ENCODE measurements at places on chromosomes 12 and 14.

GRCh38 chr14:64569138-64569631 lies 19.4 kb downstream of the PPP1R36 start:
- no peak for DNase-seq

DNA sequence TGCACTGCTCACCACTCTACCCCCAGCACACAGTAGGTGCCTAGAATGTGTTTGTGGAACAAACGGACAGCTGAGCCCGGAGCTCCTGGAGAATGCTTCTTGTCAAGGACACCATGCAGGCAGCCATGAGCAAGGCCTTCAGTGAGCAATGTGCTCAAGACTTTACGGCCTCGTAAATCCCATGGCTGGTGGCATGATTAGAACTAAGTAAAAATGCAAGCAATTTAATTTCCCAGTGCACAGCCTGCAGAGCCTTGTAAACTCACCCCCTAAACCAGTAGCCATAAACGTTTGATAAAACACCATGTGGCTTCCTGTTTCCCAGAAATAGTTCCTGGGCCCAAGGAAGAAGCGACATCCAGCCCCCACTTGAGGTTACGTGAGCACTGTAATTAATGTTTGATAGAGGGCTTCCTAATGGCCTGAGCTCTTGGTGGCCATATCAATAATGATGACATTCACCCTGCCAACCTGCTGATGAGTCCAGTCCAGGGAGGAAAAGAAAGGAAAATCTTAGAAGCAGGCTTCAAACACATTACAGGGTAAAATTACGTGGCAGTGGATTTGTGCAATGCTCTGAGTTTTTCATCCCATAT lies 36.4 kb upstream of the FICD start:
- DNase-seq = no peak

GRCh38 chr12:48717252-48717695 lies 767 bp upstream of the CCNT1 start:
- DNase-seq = no peak

DNA sequence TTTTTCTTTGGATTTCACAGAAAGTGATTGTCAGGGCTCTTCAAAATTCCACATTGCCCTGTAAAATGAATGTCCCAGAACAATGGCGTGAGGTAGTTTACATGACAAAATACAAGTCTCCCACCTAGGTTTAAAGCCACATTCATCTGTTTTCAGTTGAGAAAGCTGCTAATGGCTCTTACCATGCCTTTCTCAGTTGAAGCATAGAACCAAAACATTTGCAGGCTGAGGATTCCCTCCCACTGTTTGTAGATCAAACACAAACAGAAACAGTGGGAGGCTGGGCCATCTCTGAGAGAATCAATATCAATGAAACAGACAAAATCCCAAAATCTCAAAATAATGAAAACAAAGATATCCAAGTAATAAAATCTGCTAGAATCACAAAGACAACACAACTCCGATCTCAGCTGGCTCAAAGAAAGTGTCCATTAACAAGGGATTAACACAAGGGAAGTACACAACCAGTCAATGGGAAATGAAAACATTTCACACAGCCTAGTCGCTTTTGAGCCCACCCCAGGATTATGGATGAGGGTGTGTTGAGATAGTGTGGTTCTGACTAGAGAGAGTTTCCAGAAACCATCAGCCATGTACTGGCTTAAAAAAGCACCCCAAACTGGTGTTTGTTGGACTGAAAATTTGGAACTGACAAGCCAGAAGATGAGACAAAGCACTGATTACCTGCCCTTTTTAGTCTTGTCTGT lies 54.5 kb upstream of the TMEM260 start:
- DNase-seq = no peak

DNA sequence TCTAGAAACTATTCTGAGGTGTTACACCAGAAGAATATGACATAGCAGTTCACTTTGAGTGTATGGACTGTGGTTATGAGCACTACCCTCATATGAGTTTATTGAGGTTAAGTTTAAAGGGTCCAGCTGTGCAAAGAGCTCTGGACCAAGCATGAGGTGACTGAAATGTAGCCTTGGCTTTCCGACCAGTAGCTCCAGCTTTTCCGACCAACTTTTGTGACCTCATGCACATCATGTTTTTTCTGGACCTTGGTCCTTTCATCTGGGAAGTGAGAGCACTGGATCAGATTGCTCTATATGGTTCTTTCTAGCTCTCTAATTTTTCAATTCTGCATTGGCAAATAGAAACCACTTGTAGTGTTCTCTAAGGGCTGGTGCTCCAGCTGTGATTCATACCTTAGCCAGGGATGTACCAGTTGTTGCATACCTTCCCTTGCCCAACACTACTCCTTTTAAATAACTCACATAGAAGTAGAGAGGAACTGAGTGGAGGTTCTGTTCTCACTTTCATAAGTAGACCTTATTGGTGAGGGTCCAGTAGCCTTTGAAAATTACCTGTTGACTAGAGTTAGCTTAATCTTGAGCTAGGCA lies 16.6 kb downstream of the IGF1 start:
- DNase-seq = no peak

GRCh38 chr12:124808272-124808671 lies 55.4 kb downstream of the SCARB1 start:
- DNase-seq = no peak

DNA sequence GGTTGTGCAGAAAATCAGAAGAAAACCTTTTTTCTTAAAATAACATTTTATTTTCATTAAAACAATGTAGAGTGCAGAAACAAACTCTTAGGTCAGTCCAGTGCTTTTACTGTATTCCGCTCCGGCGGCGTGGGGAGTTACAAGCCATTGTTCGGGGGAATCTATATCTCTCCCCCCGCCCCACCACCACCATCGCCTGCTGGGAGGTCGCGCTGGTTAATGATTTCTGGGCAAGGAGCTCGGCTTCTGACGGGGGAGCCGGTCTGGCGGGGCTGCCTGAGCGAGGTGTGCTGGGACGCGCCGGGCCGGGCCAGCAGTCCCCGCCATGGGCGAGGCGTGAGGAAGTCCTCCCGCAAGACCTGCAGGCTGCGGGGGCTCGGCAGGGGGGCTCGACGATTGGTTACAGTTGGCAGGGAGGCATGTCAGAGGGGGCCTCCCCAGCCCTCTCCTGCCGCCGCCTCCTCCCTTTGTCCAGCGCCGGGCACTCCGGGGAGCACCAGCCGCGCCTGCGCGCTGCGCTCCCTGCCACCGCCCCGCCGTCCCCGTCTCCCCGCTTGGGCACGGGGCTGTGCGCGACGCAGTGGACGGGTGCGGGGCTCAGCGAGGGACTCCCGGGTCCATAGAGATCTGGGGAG lies 1.0 kb upstream of the DUSP6 start:
- DNase-seq = peak; percentile 76

GRCh38 chr14:22598896-22599244 lies 770 bp downstream of the ABHD4 start:
- peak; percentile 22 for DNase-seq

DNA sequence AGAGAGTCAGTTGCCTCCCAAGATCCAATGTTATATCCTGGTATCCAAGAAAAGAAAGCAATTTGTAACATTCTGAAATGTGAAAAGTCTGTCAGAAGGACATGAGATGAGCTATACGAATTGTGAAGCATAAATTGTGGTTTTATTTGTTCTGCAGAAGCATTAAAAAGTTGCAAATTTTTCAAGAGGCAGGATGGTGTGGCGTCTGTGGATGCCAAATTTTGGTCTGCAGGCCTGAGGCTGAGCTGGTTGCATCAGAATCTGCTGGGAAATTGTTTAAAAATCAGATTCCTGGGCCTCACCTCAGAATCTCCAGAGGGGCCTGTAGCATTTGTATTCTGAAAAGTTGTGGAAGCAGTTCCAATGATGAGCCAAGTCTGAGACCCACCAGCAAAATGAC lies 284.7 kb downstream of the NUAK1 start:
- no peak for DNase-seq

GRCh38 chr14:99381688-99382060 lies 99.0 kb downstream of the SETD3 start:
- no peak for DNase-seq

DNA sequence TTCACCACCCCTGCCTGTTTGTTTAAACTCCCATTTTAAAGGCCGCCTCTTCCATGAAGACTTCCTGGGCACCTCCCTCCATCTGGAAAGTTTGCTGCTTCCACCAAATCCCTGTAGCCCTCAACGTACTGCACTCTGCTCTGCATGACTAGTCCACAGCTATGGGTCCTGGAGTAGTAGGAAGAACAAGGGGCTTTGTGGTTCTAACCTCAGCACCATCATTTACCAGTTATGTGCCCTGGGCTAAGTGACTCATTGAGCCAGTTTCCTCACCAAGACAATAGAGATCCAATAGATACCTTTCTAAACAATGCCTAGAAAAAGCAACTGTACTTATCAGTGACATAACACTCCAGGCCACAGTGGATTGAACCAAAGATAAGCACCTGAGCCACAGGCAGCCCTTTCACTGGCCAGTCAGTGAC lies 8.5 kb upstream of the LTBP2 start:
- DNase-seq = peak; percentile 83

DNA sequence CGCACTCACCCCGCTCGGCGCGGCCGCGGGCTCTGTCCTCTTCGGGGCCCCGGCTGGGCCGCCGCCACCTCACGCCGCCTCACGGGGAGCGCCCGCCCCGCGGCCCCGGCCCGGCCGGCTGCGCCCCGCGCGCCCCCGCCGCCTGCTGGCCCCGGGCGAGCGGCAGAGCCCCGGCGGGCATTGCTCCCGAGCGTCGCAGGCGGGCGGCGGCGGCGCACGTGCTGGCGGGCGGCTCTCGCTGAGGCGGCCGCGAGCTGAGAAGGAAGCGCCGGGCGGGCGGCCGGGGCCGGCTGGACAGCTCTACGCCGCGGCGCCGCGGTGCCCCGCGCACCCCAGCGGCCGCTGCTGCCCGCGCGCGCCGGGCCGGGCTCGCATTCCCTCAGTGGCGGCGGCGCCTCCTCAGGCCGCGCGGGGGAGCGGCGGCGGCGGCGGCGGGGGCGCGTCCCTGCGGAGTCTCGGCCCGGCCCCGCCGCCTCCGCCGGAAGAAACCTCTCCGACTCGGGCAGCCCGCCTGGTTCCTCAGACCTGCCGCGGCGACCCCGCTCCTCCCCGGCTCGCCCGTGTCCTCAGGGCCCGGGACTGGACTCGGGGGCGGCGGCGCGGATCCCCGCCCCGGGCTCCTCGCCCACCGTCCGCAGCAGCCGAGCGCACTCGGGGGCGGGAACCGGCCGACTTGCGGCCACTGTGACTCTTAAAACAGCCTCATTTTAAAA lies at the start of gene PITPNM2:
TSS of gene PITPNM2 (minus strand) at position 347 of the 713 bp plus-strand sequence. CDS start 116,500 bp downstream, outside the sequence.
- peak; percentile 68 for DNase-seq

DNA sequence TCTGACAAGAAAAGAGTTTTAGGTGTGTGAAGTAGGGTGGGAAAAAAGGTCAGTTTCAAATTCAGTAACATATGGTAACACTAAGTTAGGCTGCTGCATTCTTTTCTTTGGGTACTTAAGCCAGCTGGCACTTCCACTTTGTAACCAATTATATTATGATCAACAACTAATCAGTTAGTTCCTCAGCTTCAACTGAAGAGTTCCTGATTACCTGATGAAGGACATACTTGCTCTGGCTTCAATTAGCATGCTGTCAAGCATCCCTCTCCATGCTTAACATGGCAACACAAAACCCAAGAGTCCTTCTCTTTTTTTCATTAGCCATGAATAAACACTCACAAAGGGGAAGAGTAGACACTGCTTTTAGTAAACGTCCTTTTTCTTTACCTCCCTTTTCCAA lies 6.8 kb upstream of the KANSL2 start:
- no peak for DNase-seq

DNA sequence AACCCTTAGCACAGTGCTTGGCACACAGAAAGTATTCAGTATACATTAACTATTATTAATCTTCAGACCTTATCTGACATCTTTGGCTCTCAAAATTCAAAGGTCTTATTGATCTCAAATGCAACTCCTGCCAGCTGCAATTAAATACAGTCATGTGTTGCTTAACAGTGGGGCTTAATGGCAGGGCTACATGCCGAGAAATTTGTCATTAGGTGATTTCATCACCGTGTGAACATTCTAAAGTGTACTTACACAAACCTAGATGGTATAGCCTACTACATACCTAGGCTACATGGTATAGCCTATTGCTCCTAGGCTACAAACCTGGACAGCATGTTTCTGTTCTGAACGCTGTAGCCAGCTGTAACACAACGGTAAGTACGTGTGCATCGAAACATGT lies 156.3 kb upstream of the TMCC3 start:
- DNase-seq = no peak

GRCh38 chr12:84375449-84376170 lies 537.0 kb downstream of the SLC6A15 start:
- no peak for DNase-seq

- no peak for DNase-seq
Measured at GRCh38 chr14:96263347-96264199, 7.6 kb downstream of the BDKRB1 start.

DNA sequence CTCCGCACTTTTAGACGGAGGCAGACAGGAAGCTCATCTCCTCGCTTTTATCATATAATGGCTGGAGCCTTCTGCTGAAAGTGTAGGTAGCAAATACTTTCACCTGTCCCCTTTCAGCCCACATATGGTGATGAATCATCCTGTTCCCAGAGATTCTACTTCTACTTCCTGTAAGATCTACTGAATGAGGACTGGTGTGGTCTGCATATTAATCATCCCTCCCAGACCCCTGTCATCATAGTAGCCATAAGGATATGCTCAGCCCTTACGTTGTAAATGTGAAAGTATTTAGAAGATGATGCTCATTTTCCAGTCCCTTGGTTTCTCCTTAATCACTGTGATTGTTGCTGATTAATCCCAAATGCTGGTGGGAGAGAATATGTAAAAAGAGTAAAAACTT lies 268.2 kb upstream of the GRIP1 start:
- peak; percentile 50 for DNase-seq

- DNase-seq = no peak
Measured at GRCh38 chr14:29897181-29897580, 30.5 kb downstream of the PRKD1 start.

DNA sequence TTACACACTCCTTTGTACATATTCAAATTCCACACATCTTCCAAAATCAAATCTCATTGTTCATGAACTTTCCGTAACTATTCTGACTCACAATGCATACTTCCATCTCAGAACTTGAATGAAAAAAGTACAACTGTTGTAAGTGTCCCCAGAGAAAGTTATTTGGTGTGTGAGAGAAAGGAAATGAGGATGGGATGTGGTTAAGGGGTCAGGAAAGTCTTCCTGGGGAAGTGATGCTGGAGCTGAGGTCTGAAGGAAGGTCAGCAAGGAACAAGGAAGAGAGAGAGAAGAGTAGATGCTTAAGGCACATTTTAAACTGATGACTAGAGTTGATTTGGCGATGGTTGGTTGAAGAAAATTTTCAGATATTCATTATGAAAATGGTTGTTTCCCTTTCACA lies 340.0 kb upstream of the STXBP6 start:
- DNase-seq = no peak

Data from stimulated activated naive CD8-positive, alpha-beta T cell treated with anti-CD3 and anti-CD28 coated beads, Interleukin-15, amount 100 ng/mL, for 72 hours (primary cell).